EL (cell line): ENCODE measurements at places on chromosomes 5 and 9.
A peak's percentile ranks its signal among the peaks of the same experiment; 100 is the strongest.

GRCh38 chr5:143086546-143086907 is 316.4 kb downstream of the ARHGAP26 start:
- DNase-seq: no peak

GRCh38 chr5:317086-317811 is 4.3 kb upstream of the AHRR start:
- DNase-seq: peak; percentile 84

DNA sequence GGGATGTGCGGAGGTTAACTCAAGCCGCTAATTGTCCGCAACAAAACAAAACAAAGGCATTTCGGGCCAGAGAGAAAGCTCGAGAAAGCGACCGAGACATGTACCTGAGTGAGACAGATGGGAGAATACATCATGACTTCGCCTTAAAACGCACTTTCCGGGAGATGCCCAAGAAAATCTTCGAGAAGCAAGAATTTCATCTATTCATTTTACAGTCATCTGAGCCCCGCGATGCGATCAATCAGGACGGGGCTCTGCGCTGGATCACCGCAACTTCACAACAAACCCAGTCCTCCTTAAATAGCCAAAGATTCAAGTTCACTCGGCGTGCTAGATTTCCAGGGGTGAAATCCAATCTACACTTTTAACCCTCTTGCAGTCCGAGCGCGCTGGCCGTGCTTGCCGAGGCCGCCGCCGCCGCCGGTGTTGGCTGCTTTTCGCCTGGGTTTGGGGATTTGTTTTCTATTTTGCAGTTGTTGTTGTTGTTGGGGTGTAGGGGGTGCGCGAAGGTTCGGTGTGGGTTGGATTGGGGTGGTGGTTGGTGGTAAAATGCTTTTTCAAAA is 482 bp downstream of the NFIB start:
- DNase-seq: peak; percentile 16

DNA sequence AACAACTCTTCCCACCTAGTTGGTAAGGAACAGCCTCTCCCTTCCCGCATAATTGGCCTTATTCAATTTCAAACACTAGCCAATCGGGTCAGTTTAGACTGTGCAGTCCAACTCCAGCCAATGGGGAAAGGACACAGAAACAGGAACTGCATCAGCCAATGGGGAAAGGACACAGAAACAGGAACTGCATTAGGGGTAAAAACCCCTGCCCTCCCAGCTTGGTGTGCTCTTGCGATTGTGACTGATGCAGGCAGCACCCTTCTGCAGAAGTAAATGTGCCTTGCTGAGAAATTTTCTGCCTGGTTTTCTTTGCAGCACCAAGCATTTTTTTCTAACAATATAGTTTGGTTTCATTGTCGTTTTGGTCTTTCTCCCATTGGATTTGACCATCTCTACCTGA is 8.5 kb upstream of the GLT6D1 start:
- DNase-seq: no peak

DNA sequence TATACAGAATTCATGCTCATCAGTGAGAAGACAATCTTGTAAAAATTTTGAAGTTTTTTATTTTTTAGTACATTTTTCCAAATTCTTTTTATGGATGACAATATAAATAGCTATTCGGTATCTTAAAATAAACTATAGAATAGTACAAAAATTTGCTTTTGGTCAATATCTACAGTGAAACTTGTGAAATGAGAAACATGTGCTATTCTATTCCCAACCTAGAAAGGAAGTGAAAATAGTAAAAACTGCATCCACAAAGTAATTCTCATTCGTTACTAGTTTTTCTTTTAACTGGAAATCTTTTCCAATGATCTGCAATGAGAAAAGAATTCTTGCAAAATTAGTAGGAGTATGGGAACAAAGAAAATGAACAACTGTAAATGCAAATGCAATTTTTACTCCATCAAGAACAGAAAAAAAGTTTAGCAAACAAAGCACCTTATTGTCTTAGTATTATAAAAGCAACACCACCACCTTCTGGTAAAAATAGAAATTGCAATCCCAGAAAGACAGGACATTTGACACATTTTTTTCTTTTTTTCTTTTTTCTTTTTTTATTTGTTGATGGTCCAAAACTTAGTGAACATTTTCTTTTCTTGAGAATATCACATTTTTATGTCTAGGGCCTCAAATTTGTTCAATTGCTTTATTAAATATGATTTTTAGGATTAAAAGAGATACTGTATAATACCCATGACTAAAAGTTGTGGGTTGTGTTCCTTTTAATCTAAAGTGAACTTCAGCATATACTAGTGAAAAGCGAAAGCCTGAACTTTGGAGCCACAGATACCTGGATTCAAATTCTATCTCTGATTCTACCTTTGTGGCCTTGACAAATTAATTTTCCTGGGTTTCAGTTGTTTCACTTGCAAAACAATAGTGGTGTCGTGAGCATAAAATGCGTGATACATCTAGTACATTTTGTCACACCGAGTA is 72.3 kb downstream of the SLCO4C1 start:
- DNase-seq: peak; percentile 25
